D721Med (cell line): ENCODE measurements at places on chromosomes 7 and 10.

DNA sequence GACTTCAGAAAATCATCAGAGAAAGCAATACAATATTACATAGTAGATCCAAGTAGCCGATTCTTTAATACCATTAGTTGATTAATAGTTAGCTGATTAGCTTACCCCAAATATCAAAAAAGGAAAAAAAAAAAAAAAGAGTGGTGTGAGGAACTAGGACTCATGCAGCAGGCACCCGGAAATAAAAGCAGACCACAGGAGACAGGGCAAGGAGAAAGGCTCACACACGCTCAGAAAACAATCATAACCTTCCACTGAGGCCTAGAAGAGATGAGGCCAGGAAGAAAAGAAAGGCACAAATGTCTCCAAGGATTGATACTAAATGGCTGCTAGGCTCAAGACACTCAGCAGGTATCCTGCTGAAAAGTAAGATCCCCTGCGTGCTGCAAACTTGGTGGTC is 25.9 kb downstream of the TRDMT1 start:
- no peak for DNase-seq

GRCh38 chr7:124073310-124073645 is 40.4 kb upstream of the TMEM229A start:
- DNase-seq, result no peak

- no peak for DNase-seq
These were observed 26.9 kb downstream of the NACAD start for GRCh38 chr7:45061806-45062425.

- DNase-seq, result no peak
These were observed 31.6 kb downstream of the SLIT1 start for GRCh38 chr10:97154162-97154561.

DNA sequence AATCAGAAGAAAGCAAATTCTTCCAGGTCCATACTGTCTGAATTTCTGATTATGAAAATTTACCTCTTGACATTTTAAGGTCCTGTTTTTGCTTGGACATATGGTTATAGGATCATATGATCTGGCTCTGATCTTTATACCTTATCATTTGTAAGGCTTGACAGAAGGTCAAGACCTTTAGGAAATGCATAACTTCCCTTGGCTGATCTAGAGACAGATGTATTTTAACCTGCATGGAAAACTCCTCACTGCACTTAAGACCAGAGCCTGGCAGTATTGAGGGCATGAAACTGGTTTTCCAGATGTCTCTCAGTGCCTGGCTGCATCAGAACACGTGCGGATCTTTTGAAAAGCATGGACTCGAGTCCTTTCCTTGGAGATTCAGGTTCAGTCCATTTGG is 55.9 kb downstream of the TRRAP start:
- no peak for DNase-seq

DNA sequence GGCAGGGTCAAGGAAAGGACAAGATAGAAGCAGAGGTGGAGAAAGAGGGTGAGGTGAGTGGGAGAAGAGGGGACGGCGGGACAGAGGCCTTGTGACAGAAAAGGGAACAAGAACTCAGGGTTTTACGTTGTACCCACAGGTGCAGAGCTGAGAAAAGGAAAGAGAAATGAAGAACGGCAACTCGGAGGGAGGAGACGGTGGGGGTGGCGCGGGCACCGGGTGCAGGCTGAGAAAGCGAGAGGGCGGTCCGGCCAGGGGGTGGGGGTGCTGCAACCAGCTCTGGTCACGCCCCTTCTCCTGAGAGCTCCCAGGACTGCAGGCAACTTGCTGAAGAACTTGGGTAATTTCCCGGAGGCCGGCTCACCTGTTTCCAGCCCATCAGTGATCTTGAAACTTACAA is 65.3 kb downstream of the CARD11 start:
- DNase-seq, result no peak

DNA sequence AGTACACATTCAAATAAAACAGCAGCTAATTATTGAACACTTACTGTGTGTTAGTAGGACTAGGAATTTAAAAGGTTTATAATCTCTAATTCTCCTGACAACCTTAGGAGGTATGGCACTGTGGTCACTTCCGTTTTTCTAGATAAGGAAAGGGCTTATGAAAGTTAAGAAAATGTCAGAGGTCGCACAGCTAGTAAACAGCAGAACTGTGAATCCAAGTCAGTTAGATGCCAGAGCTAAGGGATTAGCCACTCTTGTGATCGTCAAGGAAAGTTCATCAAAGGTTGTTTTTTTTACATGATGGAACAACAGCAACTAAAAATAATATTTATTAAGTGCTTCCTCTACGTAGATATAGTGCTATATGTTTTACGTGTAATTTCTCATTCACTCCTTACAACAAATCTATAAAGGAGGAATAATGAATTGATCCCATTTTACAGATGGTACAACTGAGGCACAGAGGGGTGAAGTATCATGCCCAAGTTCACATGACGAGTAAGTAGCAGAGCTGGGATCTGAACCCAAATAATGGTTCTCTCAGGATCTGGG is 84.9 kb downstream of the NAMPT start:
- no peak for DNase-seq

- DNase-seq, result no peak
These were observed 65.8 kb downstream of the CDK13 start for GRCh38 chr7:40015790-40016296.

DNA sequence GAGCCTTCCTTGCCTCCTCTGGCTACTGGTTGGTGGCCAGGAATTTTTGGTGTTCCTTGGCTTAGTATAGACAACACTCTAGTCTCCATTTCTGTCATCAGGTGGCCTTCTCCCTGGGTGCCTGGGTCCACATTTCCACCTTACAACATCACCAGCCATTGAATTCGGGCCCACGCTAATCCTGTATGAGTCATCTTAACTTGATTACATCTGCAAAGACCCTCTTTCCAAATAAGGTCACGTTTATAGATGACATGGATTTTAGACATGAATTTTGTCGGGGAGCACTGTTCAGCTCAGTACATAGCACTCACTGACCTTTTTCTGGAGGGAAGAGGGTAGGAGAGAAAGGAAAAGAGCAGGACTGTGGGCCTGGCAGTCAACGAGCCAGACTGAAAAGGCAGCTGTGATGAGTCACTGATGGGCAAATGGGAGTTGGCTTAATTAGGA is 39.4 kb downstream of the MMRN2 start:
- DNase-seq, result no peak

- no peak for DNase-seq
These were observed 124.3 kb downstream of the CUX1 start for GRCh38 chr7:101941481-101942383.

DNA sequence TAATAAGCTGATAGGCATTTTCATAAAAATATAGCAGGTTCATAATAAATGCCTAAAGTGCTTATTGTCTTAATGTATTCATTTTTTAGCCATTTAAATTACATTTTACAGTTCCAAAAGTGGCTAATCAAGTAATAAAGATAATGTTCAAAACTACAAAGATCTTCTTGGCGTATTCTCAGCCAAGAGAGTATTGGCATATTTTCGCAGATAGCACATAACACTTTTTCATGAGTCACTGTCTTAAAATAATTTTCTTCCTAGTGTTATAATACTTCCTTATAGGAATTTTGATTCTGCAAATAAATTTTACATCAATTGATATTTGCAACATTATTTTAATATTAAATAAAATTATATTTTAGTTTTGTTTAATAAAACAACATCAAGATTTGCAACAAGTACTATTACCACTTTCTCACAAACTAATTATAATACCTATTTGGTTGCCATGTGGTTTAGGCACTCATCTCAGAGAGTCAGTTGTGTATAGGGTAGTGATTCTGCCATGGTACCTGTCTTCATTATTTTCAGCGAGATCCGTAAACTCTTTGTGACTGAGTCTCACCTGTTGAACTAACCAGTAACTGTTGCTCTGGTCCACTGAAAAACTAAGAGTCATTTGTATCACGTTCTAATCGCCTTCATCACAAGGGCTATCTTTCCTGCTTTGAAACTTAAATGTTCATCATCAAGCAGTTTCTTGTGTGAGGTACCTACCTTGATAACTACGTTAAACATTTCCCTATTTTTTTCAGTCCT is 152.5 kb upstream of the AKR1E2 start:
- DNase-seq, result no peak

GRCh38 chr10:50536617-50537240 is 87.0 kb downstream of the SGMS1 start:
- DNase-seq, result no peak

DNA sequence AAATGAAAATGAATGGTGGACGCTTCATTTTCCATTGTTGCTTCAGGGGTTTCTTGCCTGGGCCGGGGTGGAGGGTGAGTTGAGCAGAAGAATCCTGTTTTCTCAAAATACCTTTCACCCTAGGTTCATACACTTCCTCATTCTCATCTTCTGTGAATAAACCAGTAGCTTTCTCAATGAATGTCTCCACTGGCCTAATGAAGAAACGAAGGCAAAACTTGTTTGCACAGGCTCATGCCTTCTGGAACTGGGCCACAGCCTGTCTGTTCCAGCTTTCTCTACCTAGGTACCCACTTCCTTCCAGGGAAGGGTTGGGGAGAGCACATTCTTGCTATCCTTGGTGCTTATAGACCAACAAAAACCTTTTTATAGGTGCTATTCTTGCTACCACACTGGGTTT is 21.3 kb downstream of the STMP1 start:
- DNase-seq, result no peak

- DNase-seq, result no peak
These were observed 42.4 kb upstream of the DDC start for GRCh38 chr7:50607524-50608125.

GRCh38 chr10:77006836-77007511 is 630.6 kb downstream of the KCNMA1 start:
- DNase-seq, result no peak

GRCh38 chr10:31296754-31297153 is 22.3 kb upstream of the ZEB1 start:
- no peak for DNase-seq

GRCh38 chr10:110923856-110924493 is 4.6 kb downstream of the SHOC2 start:
- DNase-seq, result no peak

- no peak for DNase-seq
These were observed 23.5 kb downstream of the VCL start for GRCh38 chr10:74021248-74022055.

DNA sequence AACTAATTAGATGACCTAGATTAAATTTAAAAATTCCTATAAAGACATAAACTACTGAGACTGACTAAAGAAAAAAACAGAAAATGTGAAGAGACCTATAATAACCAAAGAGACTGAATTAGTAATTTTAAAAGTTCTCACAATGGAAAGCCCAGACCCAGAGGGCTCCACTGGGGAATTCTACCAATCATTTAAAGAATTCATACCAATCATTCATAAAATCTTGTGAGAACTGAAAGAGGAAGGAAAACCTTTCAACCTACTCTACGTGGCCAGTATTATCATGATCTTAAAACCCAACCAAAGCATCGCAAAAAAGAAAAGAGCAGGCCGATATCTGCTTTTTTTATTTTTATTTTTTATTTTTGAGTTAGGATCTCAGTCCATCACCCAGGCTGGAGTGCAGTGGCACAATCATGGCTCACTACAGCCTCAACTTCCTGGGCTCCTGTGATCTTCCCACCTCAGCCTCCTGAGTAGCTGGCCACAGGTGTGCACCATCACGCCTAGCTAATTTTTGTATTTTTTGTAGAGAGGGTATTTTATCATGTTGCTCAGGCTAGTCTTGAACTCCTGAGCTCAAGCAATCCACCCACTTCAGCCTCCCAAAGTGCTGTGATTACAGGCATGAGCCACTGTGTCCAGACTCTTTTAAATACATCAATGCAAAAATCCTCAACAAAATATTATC is 48.6 kb downstream of the DGKI start:
- no peak for DNase-seq

- no peak for DNase-seq
These were observed 136.4 kb upstream of the ASAH2 start for GRCh38 chr10:50387732-50388073.

DNA sequence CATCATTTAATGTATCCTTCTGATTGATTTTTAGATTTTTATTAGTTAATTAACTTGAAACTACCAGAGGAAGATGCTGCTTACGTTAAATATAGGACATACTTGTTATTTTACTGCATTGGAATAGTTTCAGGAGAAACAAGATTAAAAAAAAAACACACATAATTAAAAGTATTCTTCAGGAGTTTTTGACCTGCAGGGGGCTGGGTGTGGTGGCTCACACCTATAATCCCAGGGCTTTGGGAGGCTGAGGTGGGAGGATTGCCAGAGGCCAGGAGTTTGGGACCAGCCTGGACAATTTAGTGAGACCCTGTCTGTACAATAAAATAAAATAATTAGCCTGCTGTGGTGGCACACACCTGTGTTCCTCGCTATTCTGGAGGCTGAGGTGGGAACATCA is 10.7 kb downstream of the CBLL1 start:
- DNase-seq, result no peak

- no peak for DNase-seq
These were observed 199.2 kb downstream of the MBL2 start for GRCh38 chr10:52573347-52573746.

DNA sequence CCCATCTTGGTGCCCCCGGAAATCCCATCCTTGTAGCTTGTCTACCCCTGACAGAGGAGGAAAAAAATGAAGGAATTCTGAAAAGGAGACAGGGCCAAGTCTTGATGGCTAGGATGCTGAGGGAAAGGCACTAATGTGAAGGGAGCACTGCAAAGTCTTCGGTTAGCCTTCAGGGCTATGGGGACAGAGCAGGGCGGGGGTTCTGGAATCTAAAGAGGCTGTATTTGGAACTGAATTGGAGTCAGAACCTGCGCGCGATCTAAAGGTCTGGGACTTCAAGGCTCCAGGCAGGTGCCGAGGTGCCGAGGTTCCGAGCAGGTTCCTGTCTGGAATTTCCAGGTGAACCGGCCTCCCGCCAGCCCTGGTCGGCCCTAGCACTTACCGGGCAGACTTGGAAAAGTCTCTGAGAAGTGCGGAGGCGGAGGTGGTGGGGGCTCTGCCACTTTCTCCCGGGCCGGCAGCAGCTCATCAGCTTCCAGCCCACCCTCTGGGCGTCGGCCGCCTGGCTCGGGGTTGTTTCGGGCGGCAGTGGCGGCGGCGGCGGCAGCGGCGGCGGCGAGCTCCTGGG is 781 bp downstream of the GBX1 start:
- DNase-seq, result no peak
